ENCODE measurements at places on chromosomes 6 and 20.

DNA sequence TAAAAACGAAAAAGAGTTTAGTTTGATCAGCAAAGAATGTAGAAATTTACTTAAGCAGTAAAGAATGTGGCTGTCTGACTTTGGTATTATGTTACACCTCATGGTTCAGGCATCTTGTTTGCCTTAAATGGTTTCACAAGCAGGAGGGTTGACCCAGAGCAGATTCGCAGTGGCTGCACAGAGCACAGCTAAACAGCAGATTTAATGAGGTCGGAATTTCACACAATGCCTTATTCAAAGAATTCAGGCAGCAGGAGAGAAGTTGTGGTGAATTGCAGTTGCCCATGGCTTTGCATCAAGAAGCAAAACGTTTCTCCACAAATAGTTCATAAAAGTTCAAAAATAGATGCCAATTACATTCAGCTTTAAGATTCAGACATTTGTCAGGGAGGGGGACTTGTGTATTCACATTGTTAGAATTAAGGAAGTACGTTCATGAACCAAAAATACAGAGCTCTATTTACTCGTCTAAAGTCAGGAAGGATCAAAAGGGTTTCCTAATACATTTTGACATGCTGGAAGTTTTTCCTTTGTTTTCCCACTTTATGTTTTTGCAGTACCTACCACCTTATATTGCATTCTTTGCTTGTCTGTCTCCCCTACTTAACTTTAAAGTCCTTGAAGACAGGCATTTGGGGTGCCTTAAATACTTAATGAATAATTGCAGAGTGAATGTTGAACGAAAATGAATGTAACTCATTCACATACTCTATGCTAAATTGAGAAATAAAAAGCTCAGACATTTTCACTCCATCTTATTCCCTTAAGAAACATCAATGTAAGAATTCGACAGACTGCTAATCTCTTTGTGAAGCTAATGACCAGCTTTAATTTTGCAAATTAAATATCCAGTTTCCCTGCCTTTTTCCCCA is 1163.6 kb upstream of the CITED2 start:
- peak; percentile 39 for DNase-seq

DNA sequence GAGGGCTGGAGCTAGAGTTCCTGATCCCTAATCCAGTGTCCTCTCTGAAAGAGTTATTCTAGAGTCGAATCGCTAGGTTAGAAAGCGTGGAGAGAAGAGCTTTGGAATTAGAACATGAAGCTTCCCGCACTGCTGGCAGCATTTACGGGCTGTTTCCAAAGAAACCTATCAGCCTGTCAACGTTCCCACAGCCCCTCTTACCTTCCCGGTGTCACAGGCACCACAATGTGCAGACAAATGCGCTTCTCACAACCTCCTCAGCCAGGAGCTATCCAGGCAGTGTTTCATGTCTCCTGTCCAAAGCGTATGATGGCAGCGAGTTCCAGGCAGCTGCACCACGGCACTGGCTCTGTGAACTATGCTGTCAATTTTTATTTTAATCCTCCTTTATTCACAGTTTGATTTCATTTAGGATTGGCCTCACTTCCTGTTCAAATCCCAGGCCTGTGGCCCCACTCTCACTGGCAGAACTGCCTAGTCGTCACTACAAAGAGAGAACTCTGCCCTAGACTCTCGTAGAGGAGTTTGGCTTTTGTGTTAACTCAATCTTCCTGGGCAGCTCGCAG is 322.8 kb upstream of the SOX4 start:
- DNase-seq: no peak

- DNase-seq: peak; percentile 15
These were observed 1.9 kb upstream of the EDN1 start for GRCh38 chr6:12288211-12288618.

DNA sequence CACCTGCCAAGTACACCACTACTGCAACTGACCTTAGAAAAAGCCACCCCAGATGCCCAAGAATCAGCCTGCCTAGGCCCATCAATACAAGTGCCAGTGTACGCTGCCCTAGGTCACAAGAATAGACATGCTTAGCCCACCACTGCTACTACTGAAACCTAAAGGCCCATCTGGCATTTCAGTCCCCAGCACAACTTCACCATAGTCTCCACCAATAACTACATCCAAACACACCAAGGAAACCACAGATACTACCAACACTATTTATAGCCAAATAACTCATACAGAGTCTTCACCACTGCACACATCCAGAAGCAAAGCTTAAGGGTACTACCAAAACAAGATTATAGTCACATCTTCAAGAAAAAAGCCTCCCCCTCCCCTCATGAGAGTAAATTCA is 28.2 kb downstream of the TREML4 start:
- DNase-seq: no peak

- DNase-seq: no peak
These were observed 29.2 kb downstream of the RSPH3 start for GRCh38 chr6:158970640-158971275.

DNA sequence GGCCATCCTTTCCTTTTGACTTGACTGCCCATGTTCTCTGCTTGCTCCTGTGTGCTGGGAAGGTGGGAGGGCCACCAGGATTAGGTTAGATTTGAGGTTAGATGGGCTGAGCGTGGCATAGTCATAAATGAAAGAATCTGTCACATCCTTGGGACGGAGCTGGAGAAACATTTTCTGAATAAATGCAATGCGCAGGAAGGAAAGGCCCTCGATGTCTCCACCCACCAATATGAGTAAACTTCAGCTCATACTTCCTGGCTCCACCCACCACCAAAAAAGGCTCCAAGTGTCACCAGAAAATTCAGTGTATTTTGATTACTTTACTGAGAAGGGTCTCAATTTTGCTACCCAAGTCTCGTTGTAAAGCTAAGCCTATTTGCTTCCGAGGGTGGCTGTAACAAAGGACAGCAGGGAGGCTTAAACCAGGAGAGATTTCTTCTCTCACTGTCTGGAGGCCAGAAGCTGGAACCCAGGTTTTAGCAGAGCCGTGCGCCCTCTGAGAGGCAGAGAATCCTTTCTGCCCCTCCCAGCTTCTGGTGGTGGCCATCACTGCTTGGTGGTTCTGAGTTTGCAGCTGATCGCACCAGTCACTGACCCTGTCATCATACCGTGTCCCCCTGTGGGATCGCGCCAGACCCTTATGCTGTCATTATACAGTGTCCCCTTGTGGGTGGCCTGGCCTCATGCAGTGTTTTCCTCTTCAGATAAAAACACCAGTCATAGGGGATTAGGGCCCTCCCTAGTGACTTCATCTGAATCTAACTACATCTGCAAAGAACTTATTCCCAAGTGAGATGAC is 137.8 kb downstream of the TTLL2 start:
- no peak for DNase-seq

Data from NCI-H69 (cell line).